ENCODE measurements at places on chromosomes 6 and 20.
A peak's percentile ranks its signal among the peaks of the same experiment; 100 is the strongest.

GRCh38 chr20:46830886-46831632 is 63.6 kb upstream of the EYA2 start:
- DNase-seq: no peak

- no peak for DNase-seq
These were observed 273.6 kb upstream of the SUPT3H start for GRCh38 chr6:45651301-45651700.

DNA sequence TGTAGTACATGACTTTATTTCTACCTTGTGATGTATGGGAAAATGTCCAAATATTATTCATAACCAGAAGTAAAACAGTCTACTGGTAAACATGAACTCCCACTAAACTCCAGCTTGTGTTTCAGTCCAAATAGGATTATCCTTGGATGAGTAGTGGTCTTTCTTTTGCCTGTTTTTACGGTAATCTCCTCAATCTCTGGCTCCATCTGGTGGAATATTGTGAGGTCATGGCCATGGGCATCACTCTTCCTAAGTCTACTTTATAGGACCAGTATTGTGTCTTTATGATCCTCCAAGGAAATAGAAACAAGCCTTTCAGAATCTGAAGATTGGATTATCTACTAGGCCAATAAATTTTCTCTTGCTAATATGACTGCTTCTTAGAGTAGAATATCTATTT is 505.0 kb downstream of the BMP2 start:
- no peak for DNase-seq

- peak; percentile 99 for DNase-seq
These were observed at the start of gene TOP1 for GRCh38 chr20:41028359-41029149. Gene TOP1 (plus strand): TSS chr20:41028822. CDS start chr20:41029068, 246 bp downstream.

DNA sequence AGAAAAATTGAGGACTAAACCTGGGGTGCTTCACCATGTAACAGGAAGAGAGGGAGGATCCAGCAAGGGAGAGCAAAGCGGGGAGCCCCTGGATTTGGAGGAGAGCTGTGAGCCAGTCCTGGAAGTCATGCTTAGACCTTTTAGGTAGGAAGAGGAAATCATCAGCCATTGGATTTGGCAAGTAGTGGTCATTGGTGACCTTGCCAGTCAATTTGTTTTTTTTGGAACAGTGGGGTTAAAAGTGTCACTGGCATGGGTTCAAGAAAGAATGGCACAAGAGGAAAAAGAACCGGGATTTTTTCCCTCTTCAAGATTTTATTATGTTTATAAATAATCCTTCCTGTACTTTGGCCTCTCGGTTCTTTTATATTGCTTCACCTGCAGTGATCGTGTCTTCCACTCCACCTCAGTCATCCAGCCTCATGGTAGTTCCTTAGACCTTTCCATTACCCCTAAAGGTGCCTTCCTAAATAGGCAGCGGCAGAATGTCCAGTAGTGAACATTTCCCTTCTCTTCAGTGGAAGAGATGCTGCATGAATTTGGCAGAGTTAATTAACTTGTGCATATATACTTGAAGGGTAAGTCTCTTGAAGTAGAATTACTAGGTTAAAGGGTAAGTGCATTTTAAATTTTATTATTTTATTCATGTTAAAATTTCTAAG is 124.7 kb downstream of the QKI start:
- DNase-seq: no peak

- no peak for DNase-seq
These were observed at the start of gene HLA-DOB for GRCh38 chr6:32816746-32817204. Gene HLA-DOB (minus strand): TSS chr6:32817002. CDS start chr6:32816951, 51 bp downstream.

All from stimulated activated CD8-positive, alpha-beta memory T cell treated with anti-CD3 and anti-CD28 coated beads, Interleukin-7, amount 100 ng/mL, for 1 hour (primary cell).